ENCODE measurements at places on chromosomes 3 and 15. TPM values are rescaled to one million over a fixed set of nuclear protein-coding genes. Genes with fewer than 3 reads are reported as not detected.

CTDSPL gene
- total RNA-seq, result 62.9 TPM

EIF1B gene
- 4.7 TPM for total RNA-seq

TNFSF10 gene
- total RNA-seq, result 37.7 TPM

RBP2 gene
- total RNA-seq, result not detected

CADM2 gene
- 0.14 TPM for total RNA-seq

C2CD4A gene
- total RNA-seq, result 2.1 TPM

HACD2 gene
- 51.9 TPM for total RNA-seq

ITGA11 gene
- total RNA-seq, result 0.92 TPM

SEMA6D gene
- 0.49 TPM for total RNA-seq

SLC2A2 gene
- not detected for total RNA-seq

CFAP20DC gene
- 9.4 TPM for total RNA-seq
